ENCODE measurements at places on chromosomes 16 and 17. TPM values are rescaled to one million over a fixed set of nuclear protein-coding genes. Genes with fewer than 3 reads are reported as not detected.

MT3 gene
- total RNA-seq: not detected

RASL10B gene
- total RNA-seq: 1.9 TPM

UMOD gene
- not detected for total RNA-seq

PDILT gene
- total RNA-seq: not detected

MYH11 gene
- total RNA-seq: 63.2 TPM

SCRN2 gene
- 71.5 TPM for total RNA-seq

KCNH6 gene
- not detected for total RNA-seq

KRT20 gene
- not detected for total RNA-seq

ADAD2 gene
- total RNA-seq: 0.54 TPM

AIPL1 gene
- total RNA-seq: not detected

PGAP6 gene
- total RNA-seq: 67.3 TPM

NPIPB13 gene
- 2.1 TPM for total RNA-seq

GNPTG gene
- total RNA-seq: 65.2 TPM

TK1 gene
- total RNA-seq: 2.7 TPM

- no peak for DNase-seq
Measured at GRCh38 chr17:13584701-13585080, 17.0 kb downstream of the HS3ST3A1 start.

- no peak for DNase-seq
Measured at GRCh38 chr16:89697161-89697615, 4.3 kb downstream of the SPATA2L start.

GRCh38 chr17:21345236-21345635 lies 30.9 kb upstream of the KCNJ12 start:
- DNase-seq: no peak

- DNase-seq: peak; percentile 20
Measured at GRCh38 chr17:37507111-37507510, 17.4 kb downstream of the DUSP14 start.

GRCh38 chr16:28873543-28874201 lies 4.6 kb upstream of the ATP2A1 start:
- DNase-seq: no peak

DNA sequence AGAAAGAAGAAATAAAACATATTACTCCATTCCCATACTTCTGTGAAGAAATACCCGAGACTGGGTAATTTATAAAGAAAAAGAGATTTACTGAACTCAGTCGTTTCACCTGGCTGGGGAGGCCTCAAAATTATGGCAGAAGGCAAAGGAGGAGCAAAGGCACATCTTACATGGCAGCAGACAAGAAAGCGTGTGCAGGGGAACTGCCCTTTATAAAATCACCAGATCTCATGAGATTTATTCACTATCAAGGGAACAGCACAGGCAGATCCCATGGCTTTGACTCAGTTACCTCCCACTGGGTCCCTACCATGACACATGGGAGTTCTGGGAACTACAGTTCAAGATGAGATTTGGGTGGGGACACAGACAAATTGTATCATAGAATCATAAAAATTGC lies 365.4 kb downstream of the WWOX start:
- DNase-seq: no peak

- DNase-seq: peak; percentile 37
Measured at GRCh38 chr17:6853764-6854442, 22.4 kb upstream of the TEKT1 start.

DNA sequence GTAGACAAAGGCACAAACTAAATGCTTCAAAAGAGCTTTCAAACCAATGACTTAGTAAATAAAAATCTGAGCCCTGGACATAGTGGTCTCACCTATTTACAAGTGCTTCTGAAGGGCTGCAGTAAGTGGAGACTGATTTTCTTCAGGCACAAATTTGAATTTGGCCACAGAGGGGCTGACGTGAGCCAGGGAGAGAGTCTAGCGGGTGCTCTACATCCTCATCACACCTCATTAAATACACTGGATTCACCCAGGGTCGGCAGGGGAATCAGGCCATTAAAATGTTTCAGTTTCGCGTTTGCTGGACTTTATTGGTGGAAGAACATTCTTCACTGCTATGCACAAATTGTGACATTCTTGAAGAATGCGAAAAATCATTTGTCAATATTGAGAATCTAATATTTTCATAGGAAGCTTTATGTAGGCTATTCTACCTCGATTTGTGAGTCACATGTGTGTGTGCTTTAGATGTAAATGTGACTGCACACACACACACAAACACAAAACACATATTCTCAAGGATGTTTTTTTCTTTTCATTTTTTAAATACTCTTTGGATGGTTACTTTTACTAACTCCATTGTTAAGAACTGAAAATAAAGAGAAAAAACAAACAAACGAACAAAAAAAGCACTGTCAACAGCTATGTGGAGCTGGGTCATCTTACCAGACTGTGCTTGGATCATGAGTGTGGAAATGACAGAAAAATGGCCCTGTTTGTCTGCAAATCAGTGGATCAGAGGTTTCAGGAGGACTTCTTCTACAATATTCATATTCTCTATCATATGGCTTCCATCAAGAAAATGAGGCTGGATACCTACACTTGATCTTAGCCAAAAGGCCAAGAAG lies 58.9 kb downstream of the CDH11 start:
- DNase-seq: no peak

GRCh38 chr16:87930456-87930855 lies 5.9 kb downstream of the CA5A start:
- DNase-seq: no peak

- DNase-seq: no peak
Measured at GRCh38 chr17:73281928-73282327, 20.2 kb upstream of the CPSF4L start.

- peak; percentile 52 for DNase-seq
Measured at GRCh38 chr17:17737961-17738894, 57.0 kb downstream of the RAI1 start.

DNA sequence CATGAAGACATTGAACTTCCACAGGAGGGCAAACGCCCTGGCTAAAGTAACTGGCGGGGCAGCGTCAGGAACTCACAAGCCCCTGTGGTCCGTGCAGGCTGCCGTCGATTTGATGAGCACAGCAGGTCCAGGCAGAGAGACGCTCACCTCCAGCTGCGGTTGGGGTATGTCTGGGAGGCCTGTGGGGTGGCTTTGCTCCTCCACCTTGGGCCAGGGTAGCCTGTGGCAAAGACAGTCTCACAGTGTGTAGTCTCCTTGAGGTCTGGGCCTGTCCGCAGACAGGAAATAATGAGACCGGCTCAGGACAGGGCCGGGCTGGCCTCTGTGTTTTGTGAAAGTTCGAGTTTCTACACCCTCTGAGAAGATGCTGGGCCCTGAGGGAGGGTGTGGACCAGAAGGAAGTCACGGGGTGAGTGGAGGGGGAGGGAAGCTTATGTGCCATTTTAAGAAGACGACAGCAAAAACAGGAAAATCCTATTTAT lies 103.3 kb downstream of the METRNL start:
- DNase-seq: no peak

DNA sequence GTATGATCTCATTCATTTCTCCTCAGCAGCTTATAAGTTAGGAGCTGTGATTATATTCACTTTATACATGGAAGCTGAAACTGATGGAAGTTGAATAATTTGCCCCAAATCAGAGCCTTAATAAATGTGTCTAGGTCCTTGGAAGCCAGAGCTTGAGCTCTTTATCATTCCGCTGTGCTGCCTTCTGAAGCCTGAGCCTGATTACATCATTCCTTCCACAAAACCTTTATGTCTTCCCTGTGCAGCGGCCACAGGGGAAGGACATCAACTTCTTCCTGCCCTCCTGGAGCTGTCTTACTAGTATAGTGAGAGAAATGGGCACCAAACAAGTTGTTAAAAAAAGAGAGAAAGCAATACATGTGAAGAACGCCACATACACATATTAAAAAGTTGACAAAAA lies 6.8 kb downstream of the TNRC6C start:
- DNase-seq: no peak

GRCh38 chr17:4475001-4475400 lies 23.7 kb upstream of the SPNS2 start:
- no peak for DNase-seq

DNA sequence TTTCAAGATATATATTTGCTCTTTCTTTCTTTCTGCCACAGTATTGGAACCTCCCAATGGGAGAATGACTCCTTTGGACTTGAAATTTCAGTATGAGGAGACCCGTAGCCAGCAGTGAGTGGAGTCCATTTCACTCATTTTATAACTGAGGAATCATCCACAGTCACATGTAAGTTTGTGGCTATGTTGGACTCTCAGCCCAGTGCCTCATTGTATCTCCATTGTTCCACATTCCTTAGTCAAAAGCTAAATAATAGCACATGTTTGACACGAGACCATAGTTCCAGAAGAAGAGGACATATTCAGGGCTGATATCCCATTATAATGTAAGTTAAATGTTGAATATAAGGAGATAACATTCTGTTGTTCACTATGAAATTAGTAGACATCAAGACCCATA lies 12.7 kb upstream of the SPAG9 start:
- no peak for DNase-seq

- no peak for DNase-seq
Measured at GRCh38 chr16:7333180-7333725, 608 bp downstream of the RBFOX1 start.

GRCh38 chr16:2054543-2055245 lies 6.9 kb downstream of the TSC2 start:
- peak; percentile 86 for DNase-seq

DNA sequence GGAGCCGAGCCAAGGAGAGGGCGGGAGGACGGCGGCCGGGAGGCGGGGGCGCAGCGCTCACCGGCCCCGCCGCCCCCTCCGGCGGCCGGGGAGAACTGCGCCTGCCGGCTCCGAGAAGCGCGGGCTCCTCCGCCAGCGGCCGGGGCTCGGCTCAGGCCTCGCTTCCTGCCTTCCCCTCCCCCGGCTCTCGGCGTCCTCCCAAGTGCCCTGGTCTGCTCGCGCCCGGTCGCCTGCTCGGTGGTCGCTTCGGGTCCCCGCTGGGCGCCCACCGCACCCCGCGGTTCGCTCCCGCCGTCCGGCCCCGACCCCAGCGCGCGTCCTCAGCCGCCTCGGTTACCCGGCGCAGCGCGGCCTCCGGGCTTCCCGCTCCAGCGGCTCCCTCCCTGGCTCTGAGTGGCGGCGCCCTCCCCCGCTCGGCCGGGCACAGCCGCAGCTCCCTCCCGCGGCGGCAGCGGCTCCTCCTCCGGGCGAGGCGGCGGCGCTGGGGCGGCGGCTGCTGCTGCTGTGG lies 313 bp downstream of the UBTF start:
- peak; percentile 74 for DNase-seq

GRCh38 chr17:2230877-2231276 lies 72.7 kb downstream of the SMG6 start:
- DNase-seq: no peak

- peak; percentile 25 for DNase-seq
Measured at GRCh38 chr17:48576479-48577309, 1.5 kb downstream of the HOXB4 start.

DNA sequence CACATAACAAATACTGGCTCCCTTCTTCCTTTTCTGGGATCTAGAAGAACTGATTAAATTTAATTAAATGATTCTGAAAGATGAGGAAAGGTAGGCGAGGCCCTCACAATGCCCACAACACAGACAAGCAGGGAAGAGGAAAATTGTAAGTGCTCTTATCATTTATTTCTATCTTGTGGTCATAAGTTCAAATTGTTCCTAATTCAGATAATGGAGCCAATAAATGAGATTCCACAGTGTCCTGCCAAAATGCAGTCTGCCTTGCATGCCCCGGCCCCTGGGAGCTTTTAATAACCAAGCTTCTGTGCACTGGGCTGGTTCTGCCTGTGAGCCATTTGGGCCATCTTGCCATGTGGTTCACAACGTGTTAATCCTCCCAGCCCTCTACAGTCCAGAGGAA lies 97.0 kb downstream of the CMC2 start:
- DNase-seq: no peak

DNA sequence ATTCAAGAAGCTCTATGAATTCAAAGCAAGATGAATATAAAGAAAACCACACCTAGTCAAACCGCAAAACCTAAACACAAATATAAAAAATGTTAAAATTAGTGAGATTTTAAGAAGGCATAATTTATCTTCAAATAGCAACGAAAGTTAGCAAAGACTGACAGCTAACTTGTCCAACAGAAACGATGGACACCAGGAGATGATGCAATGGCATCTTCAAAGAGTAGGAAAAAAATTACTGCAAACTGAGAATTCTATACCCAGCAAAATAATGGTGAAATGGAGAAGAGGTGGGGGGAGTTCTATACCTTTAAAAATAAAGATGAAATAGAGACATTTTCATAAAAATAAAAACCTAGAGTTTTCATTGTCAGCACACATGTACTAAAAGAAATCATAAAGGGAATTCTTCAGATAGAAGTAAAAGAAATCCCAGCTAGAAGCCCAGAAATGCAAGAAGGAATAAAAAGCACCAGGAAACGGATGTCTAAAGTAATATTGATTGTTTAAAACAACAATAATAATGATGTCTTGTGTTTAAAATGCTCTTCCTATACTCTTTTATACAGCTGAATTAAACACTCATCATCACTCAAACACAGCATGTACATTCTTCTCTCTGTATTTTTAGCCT lies 24.6 kb upstream of the TANC2 start:
- no peak for DNase-seq

- DNase-seq: no peak
Measured at GRCh38 chr17:73773702-73774101, 129.5 kb upstream of the SDK2 start.

DNA sequence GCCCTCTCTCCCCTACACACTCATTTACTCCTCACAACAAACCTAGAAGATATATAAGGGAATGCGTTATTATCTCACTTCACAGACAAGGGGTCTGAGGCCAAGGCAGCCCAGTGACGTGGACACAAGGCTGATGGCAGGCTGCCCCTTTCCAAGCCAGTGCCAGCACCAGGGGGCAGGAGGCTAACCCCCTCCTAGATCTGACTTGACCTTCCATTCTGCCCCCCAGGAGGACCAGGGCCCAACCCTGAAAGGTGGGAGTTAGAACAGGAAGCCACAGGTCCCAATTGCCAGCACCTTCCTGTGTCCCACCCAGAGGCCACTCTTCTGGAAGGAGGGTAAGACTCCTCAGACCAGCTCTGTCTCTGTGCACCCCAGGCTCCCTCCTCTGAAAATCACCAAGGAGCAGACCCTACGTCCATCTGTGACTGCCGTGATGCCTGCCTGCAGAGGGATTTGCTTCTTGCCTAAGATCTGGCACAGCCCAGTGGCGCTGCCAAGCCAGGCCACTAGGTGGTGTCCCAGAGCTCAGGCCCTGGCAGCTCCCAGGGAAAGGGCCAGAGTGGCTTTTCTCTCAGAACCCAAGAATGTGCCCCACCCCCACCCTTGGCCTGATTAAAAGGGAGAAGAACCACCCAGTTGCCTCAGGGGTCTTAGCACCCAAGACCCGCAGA lies 42.4 kb upstream of the MRPS23 start:
- peak; percentile 89 for DNase-seq

- no peak for DNase-seq
Measured at GRCh38 chr16:17193566-17194100, 277.1 kb downstream of the XYLT1 start.

GRCh38 chr17:82031303-82031884 lies at the start of gene RAC3:
Gene RAC3, plus strand, starts transcription at chr17:82031678. Its CDS starts 84 bp downstream, at chr17:82031762.
- DNase-seq: peak; percentile 28

DNA sequence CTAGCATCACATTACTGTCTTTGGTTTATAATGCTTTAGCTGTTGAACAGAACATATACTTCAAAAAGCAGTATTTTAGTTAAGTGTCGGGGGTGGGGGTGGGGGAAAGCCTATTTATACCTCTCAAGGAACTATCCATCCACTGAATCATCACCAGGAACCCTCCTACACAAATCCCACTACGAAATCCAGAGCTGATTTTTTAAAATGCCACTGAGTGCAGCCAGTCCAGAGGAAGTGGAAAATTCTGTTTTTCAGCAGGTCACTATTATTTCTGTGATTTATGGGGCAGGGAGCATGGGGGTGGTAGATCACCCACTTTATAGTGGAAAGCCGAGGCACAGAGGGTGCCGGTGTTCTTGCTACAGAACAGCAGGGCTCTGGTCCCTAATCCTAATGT lies 284.1 kb downstream of the SOX9 start:
- no peak for DNase-seq

GRCh38 chr17:56230660-56231059 lies 77.4 kb downstream of the ANKFN1 start:
- DNase-seq: no peak
